ENCODE measurements at places on chromosomes 11 and 22. TPM values are rescaled to one million over a fixed set of nuclear protein-coding genes. Genes with fewer than 3 reads are reported as not detected.

DNA sequence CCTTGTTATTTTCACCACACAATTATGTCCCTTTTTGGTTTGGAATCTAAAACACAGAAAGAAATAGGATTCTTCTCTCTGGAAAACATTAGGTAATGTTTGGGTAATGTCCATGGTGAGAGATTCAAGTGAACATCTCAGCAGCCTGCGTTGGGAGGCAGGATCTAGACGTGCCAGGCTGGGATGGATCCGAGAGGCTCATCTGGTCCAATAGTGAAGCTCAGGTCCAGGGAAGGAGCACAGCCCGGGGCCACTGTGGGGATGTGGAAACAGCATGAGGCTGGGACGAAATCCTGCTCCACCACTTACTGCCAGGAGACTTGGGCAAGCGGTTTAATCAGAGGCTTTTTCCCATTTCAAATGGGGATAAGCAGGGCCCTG, 109.9 kb downstream of the CSNK2A3 start:
- DNase-seq = peak; percentile 14

DNA sequence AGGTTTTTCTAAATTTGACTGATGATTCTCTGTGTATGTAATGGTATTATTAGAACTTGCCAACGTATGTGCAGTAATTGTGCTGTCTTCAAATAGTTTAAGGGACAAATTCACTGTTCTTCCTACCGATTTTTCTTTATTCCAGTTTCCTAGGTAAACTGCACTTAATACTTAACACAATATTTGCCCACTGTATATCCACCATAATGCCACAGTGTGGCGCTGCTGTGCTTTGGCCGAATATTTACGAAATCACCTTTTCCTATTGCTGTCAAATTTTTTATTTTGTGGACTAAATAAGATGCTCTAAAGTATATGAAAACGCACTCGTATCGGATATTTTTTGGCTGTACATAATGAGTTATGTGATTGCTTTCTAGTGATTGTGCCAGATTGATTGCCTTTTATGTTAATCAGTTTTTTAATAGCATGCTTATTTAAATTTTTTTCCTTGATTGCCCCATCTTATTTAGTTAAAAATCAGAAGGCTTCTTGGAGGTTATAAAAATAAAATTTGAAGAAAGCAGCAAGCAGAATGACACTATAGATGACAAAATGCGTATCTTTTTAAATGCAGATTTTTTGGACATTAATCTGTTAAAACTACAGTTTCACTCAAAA, 10.5 kb downstream of the AASDHPPT start:
- peak; percentile 43 for DNase-seq

GRCh38 chr11:117110294-117110950, 12.2 kb upstream of the SIK3 start:
- DNase-seq = no peak

GRCh38 chr11:118224511-118225188, at the start of gene JAML:
Gene JAML (minus strand): TSS chr11:118225011. CDS start chr11:118214866, 10,145 bp downstream.
- no peak for DNase-seq

DNA sequence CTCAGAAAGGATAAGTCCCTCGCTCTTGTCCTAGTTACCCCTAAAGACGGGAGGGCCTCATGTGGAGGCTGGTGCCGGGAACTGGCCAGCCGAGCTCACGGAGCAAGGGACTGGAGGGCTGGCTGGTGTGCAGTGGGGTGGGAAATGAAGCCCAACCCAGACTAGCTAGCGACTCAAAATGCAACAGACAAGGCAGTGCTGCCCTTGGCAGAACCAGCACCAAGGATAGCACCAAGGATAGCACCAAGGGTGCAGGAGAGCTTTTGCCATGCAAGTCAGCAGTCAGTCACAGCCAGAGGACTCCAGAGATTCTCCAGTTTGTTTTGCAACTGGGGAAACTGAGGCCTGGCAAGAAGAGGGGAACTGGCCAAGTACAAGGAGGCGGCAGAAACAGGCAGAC, 6.5 kb upstream of the BATF2 start:
- DNase-seq = no peak

DNA sequence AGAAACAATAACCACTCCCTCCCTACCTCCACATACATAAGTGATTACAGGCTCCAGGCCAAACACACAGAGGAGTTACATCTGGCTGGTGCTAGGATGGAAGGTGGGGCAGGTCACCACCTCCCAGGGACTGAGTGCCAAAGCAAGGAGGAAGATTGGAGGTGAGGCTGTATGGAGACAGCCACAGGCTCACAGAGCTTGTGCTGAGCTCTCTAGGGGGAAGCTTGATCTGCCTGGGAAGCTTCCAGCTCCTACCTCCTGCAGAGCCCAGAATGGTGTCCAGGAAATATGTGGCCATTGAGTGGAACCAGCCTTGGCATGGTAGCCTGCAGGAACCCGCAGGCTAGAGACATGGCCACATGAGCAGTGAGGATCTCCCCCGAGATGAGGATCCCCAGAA, 3.6 kb upstream of the MED15 start:
- DNase-seq = no peak

GRCh38 chr22:43707648-43708047, 104.5 kb downstream of the EFCAB6 start:
- DNase-seq = no peak

DNA sequence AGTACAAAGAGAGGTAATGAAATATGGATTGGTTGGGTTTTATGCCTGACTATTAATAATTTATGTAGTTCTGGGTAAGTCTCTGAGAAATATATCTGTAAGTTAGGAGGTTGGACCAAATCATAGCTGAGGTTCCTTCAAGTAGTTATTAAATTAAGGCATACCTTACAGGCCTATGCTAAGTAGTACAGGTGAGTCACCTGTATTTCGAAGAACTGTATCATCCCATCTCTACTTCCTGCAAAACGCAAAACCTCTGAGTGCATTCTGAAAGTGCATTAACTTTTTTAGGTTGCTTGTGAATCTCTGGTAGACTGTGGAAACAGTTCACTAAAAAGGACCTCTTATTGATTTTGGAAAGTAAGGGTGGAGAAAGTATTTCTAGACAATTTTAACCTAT, 37.1 kb downstream of the APOL5 start:
- DNase-seq = no peak

DNA sequence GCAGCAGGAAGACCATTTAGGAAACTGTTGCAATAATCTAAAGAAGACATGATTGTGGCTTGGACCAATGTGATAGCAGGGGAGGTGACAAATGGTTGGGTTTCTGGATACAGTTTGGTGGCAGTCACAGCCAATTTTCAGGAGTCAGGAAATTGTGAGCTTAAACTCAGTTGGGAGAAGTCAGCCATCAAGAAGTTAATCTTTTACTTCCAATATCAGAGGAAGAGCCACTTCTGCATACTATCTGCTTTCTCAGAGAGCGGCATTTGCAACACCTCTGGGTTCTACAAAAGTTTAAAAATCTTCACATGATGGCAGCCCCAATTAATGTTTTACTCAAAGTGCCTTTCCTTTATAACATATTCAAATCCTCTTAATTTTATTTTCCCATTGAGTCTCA, 33.7 kb upstream of the PDE3B start:
- DNase-seq = no peak

- no peak for DNase-seq
These were observed 19.8 kb downstream of the TRIM5 start for GRCh38 chr11:5665051-5665570.

- DNase-seq = no peak
These were observed 13.7 kb downstream of the SULT4A1 start for GRCh38 chr22:43848366-43849171.

DNA sequence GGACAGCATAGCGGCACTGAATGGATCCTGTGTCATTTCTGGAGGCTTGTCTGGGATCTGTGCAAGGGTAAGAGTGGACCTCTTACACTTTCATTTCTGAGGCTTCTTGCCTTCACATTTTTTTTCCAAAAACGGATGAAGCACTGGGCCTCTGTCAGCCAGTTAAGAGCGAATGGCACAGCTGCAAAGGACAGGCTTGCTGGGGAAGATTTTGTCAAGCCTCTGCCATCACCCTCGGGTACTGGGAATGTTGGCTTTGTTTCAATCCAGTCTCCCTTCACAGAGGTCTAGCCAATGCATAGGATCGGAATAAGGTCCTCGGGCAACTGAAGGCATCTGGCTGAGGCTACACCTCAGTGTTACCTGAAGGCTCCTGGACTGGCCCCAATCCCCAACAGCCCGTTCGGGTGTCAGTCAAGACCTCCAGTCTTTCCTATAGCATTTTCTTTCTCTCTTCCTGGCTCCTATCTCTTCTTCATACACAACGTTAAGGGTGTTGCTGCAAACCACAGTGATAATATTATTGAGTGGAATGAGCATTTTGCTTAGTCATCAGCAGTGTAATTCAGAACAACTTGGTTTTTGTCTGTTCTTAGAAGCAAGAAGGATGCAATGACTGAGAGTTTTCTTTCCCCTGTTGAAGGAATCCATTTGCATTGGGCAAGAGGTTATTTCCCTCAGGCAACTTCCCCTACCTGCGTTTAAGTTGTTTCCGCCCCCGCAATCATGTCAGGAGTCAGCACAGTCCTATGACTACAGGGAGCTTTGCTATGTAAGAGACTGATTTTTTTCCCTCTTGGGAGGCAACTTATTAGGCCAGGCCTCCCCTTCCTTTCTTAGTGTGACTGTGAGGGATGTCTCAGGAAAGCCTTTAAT, 22.8 kb downstream of the NPAT start:
- DNase-seq = no peak

GRCh38 chr22:38148245-38148644, 33.4 kb downstream of the PLA2G6 start:
- DNase-seq = no peak

GRCh38 chr11:105324156-105324555, 184.6 kb upstream of the CARD18 start:
- no peak for DNase-seq

GRCh38 chr11:27040302-27041115, at the start of gene BBOX1:
Gene BBOX1 (plus strand): TSS chr11:27040815. CDS start chr11:27055431, 14,616 bp downstream.
- no peak for DNase-seq

DNA sequence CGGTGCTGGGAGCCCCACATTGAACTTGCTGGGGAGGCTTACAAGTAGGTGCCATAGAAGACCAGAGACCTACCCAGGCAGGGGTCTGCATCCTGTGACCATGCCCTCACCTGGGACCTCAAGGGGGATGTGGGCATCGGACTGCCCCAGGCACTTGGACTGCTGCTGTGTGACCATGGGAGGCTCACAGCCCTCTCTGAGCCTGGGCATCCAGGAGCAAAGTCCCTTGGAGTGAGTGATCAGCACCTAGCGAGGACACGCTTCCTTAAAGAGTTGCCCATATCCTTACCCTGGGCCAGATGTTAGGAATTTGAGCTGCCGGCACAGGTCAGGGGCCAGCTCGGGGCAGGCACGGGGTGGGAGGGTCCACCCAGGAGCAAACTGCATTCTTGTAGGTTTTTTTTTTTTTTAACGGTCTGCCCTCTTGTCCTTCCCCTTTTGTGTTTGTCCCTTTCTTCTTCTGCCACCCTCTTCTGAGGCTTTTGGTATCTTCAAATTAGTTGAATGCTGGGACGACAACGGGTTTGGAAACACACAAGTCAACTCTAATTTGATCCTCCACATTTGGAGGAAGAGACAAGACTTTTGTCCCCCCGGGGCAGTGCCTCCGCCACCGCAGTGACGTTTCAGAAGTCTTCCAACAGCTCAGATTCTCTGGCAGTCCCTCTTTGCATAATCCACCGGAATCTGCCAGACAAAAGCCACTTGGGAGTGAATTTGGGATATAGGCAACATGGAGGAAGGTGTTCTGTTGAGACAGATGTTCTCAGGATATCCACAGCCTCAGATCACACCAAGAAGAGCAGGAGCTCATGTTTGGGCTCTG, 46.1 kb upstream of the LINC01488 start:
- no peak for DNase-seq

DNA sequence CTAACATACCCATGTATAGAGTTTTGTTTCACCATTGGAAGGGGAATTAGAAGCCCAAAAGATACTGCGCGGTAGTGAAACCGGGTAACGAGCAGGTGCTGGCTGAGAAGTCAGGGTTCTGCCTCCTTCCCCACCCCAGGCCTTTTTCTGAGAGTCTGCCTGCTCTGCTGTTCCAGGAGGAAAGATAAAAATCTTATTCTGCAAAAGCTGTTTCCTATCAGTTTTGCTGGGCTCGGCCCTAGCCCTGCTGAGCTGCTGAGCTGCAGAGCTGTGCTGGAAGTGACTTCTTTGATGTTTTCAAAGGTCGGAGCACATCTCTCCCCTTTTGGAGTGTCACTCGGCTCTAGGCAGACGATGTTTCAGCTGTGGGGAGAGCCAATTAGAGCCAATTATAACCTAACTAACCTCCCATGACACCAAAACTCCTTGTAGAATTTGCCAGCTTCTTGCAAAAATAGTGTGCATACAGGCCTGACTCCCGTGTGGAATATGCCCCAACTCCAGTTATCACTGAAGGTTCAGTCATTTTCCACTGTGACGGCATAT, 59.4 kb downstream of the SPATA19 start:
- no peak for DNase-seq

GRCh38 chr11:77029829-77030228, 4.4 kb upstream of the B3GNT6 start:
- no peak for DNase-seq

GRCh38 chr11:87020336-87020735, 17.4 kb upstream of the TMEM135 start:
- no peak for DNase-seq

GRCh38 chr22:24950272-24950902, 2.1 kb upstream of the KIAA1671 start:
- DNase-seq = no peak

DNA sequence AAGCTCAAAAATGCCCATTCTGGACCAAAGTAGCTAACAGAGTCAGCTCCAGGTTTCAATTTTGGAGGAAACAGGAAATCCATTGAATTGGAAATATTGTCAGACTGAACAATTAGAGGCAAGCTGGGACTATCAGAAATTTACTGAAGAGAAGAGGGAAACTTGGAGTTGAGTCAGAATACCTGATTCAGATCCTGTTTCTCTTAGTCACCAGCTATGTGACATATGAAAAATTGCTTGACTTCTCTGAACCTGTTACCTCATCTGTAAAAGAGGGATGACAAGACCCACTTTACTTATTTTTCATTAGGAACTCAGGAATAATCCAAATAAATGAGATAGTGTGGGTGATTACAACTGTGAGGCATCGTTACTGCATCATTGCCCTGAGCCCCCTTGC, 148.9 kb upstream of the CADM1 start:
- no peak for DNase-seq

The SH3BP1 gene
- polyA plus RNA-seq = 25.0 TPM

The OR52H1 gene
- polyA plus RNA-seq = not detected

The SNX32 gene
- polyA plus RNA-seq = 3.1 TPM

The MS4A6E gene
- polyA plus RNA-seq = not detected

The ZNF214 gene
- 8.7 TPM for polyA plus RNA-seq

The HBG1 gene
- 1,403 TPM for polyA plus RNA-seq

The CAT gene
- 213 TPM for polyA plus RNA-seq

The PNPLA3 gene
- 1.2 TPM for polyA plus RNA-seq

Measured in left lung (tissue), 14 donors.